Stimulated activated CD4-positive, alpha-beta T cell treated with anti-CD3 and anti-CD28 coated beads, TNF-alpha, amount 100 ng/mL, for 24 hours (primary cell): ENCODE measurements at places on chromosomes 3 and 15.

- DNase-seq: no peak
Observed at GRCh38 chr15:47971637-47972036, 149.2 kb upstream of the SLC24A5 start.

- no peak for DNase-seq
Observed at GRCh38 chr3:47540281-47540680, 26.8 kb upstream of the ELP6 start.

DNA sequence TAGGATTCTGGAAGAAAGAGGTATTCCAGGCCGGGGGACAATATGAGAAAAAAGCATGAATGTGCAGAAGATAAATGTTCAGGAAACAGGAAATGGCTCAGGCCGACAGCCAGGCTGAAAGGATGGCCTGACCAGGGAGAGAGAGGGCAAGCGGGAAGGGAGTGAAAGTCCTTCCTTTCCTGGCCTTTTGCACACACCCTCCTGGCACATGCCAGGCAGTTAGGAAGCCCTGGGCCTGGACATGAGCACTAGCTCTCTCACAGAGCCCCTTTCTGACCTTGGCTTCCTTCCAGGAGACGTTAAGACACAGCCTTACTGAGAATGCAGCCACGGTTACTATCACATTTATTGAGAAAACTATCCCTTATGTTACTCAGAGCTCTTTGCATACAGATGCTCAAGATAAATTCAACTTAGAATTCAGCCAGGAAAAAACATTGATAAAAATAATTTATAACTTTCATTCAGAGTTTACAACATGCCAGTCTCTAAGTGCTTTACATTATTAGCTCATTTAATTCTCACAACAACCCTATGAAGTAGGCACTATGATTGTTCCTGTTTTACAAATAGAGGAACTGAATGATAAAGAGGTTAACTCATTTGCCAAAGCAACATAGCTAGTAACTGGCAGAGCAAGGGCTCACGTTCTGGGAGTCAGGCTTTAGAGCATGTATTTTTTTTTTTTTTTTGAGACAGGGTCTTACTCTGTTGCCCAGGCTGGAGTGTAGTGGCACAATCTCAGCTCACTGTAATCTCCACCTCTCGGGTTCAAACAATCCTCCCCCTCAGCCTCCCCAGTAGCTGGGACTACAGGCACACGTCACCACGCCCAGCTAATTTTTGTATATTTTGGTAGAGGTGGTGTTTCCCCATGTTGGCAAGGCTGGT, 39.4 kb upstream of the SMAD3 start:
- no peak for DNase-seq

- no peak for DNase-seq
Observed at GRCh38 chr3:101311676-101312075, 8.7 kb downstream of the IMPG2 start.

- no peak for DNase-seq
Observed at GRCh38 chr3:117665296-117665695, 955.7 kb downstream of the TUSC7 start.
